CD4-positive, alpha-beta T cell treated with Interleukin-4 for 4 hours (primary cell): ENCODE measurements at places on chromosomes 7 and 10.

- no peak for DNase-seq
Measured at GRCh38 chr7:150439967-150440366, 10.5 kb upstream of the GIMAP8 start.

GRCh38 chr7:48971173-48971572, 46.8 kb downstream of the CDC14C start:
- no peak for DNase-seq

GRCh38 chr7:35555386-35555785, 139.5 kb downstream of the HERPUD2 start:
- DNase-seq, result no peak

- DNase-seq, result no peak
Measured at GRCh38 chr7:100991631-100992030, 22.3 kb downstream of the MUC12 start.

- DNase-seq, result no peak
Measured at GRCh38 chr7:103915680-103916357, 73.6 kb downstream of the RELN start.

DNA sequence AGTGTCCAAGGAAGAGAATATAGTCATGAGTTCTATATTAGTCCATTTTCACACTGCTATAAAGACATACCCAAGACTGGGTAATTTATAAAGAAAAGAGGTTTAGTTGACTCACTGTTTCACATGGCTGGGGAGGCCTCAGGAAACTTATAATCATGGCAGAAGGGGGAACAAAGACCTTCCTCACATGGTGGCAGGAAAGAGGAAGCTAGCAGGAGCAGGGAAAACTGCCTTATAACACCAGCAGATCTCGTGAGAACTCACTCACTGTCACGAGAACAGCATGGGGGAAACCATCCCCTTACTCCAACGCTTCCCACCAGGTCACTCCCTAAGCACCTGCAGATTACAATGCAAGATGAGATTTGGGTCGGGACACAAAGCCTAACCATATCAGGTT, 139.0 kb upstream of the ZNF438 start:
- DNase-seq, result no peak

- DNase-seq, result no peak
Measured at GRCh38 chr10:60205741-60206140, 183.9 kb downstream of the ANK3 start.

DNA sequence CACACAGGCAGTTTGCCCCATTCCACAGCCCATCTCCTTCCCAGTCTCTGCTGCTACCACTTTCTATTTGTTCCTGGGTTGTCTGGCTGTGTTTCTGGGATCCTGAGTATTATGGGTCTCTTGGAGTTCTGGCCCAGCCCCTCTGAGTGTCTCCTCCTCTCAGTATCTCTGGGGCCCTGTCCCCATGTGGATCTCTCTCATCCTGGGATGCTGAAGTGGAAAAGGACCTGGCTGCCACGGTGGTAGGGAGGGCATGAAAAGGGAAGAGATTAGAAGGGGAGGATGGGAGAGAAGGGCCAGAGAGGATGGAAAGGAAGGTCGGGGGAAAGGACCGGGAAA, 54.5 kb upstream of the LBX1 start:
- DNase-seq, result no peak

DNA sequence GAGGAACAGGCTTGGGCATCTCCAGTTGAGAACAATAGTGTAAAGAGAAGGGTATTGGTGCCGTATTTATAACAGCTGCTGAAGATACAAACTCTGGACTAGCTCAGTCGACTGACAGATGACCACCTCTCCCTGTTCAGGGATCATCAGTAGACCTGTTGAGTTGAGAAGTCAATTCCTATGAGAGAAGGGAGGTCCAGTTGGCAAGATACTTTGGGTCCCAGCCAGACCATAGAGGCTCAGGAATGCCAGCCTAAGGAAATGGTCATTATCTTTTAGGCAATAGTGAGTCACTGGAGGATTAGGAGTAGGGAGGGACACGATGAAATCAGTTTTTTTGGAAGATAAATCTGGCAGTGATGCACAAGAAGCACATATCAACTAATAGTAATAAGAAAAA, 202.9 kb downstream of the TRIL start:
- DNase-seq, result no peak

DNA sequence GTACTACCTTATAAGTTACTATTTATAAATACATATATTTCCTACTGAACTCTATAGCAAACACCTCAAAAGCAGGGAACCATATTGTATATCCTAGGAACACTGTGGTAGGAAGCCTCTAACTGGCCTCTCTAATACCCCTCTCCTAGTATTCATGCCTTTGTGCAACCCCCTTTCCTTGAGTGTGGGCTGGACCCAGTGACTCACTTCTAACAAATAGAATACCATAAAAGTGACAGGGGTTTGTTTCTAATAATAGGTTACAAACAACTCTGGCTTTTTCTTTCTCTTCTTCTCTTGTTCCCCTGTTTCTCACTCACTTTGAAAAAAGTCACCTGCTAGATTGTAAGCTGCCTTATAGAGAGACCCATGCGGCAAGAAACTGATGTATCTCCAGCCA, 51.6 kb upstream of the MACC1 start:
- no peak for DNase-seq

- no peak for DNase-seq
Measured at GRCh38 chr7:25381818-25382589, 153.7 kb upstream of the NPVF start.

DNA sequence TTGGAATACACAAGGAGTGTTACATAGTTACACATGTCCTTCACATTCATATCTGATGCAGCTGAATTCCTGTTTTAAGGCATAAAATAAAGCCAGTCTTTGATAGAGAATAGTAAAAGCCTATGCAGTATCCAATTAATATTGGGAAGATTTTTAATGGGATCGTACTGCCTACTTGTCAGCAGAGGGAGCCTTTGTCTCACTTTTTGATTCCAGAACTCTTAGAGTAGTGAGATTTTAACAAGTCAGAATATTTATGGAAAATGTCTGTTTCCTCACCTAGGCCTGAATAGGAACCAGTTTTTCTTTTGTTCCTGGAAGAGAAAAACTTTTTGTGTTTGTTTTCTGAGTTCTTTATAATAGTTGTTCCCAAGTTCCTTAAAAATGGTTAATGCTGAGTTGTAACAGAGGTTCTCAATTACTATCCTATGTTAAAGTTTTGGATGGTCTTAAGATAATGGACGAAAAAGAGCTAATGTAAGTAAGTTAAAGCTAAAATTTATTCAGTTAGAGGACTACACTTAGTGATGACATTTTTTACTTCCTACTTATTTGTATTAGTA, 114.0 kb downstream of the BBS9 start:
- no peak for DNase-seq

DNA sequence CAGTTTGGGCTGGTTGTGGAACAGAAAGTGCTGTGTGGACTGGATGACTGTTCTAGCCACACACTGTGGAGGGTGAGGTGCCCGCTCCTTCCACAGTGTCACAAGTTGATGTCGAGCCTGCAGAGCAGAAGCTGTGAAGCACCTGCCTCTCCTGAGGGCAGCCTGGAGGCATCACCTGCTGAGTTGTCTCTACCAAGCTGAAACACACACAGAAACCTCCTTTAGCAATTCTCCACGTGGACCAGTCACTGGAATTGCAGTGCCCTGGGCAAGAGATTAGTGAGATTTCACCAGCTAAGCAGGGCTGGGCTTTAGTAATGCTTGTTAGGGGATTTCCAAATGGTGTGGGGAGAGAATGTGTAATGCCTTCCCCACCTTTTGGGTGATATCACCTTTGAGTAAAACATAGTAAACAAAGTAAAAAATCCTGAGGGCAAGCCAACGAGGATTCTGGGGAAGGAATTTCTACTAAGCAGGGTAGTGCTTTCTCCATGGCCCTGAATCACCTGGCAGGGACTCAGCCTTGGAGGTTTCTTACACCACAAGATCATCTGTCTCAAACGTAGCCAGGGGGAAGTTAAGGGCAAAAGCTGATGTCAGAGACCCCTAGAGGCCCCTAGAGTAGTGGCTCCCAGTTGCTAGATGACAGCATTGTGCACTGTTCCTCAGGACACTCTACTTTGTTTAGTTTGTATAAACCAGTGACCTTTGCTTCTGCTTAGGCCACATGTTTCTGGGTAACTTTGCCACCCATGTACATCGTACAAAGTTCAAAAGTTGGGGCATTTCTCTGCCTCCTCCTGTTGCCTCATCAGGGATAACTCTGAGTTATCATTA, 233.1 kb upstream of the IGFBP3 start:
- no peak for DNase-seq

DNA sequence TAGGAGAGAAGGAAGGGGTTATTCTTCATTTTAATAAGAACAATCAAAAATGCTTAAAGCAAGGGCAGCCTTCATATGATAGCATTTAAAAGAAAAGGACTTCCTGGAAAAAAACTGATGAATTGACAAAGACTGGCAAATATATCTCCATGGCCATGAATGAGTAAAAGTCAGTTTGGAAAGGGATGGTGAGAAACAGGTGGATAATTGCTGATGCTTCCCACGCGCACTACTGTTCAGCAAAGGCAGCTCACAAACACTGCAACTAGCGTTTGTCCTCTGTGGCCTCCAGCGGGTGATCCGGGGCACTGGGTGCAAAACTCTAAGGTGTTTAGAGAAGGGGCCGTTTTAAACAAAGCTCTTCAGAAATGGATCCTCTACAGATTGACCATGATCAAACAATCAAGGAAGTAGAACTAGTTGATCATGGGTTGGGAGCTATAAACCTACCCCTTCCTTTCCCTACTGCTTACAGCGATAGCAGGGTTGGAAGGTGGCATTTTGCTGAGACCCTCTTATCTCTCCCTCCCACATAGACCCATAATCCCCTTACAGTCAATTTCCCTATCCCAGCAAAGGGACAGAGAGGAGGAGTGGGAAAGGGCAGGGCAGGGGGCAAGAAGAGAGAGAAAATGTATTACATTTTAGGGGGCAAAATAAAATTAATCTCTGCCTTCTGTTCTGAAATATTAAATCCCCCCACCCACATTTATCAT, 53.8 kb downstream of the SMURF1 start:
- DNase-seq, result no peak

DNA sequence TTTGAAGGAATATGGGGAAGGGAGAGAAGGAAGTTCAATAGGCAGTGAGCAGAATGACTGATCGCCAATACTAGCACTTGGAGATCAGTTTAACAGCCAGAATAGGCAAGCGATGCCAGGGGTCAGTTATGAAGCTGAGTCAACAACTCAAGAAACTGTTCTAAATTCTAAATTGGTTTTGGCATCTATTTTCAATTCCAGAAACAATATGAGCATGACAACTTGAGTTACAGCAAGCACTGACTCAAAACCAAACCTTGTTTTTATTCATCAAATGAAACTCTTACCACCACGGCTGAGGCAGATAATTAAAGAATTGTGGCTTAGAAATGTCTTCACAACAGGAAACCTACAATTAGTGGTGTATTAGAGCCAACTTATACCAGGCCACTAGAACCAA, 180.5 kb upstream of the ASAH2 start:
- peak; percentile 30 for DNase-seq

- no peak for DNase-seq
Measured at GRCh38 chr7:47045207-47046051, 536.5 kb downstream of the TNS3 start.

DNA sequence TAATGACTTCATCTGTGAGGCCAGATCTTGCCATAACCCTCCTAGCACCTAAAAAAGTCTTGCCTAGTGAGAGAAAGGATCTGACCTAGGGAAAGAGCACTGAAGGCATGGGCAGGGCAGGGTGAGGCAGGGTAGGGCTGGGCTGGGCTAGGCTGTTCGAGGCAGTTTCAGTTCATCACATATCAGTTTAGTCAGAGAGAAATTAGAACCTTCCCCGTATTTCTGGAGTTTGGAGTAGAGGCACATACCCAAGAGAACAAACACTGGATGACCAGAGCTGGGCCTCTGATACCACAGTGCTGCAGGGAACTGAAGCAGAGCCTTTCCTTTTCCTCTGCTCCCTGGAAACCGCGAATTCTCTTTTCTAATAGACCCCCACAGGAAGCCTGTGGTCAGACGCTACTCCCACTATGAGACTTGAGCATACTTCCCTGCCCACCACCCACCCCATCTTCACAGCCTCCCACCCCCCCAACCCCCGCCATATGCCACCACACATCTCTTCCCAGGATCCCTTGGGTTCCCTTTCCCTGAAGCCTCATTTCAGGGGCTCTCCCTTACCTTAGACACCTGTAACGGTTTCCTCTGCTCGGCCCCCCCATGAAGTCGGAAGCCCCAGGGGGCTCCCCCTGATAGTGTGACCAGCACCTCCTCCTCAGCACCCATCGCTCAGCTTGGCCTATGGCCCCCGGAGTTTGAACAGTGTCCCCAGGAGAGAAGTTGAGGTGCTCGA, 406 bp downstream of the SYNPO2L start:
- no peak for DNase-seq

DNA sequence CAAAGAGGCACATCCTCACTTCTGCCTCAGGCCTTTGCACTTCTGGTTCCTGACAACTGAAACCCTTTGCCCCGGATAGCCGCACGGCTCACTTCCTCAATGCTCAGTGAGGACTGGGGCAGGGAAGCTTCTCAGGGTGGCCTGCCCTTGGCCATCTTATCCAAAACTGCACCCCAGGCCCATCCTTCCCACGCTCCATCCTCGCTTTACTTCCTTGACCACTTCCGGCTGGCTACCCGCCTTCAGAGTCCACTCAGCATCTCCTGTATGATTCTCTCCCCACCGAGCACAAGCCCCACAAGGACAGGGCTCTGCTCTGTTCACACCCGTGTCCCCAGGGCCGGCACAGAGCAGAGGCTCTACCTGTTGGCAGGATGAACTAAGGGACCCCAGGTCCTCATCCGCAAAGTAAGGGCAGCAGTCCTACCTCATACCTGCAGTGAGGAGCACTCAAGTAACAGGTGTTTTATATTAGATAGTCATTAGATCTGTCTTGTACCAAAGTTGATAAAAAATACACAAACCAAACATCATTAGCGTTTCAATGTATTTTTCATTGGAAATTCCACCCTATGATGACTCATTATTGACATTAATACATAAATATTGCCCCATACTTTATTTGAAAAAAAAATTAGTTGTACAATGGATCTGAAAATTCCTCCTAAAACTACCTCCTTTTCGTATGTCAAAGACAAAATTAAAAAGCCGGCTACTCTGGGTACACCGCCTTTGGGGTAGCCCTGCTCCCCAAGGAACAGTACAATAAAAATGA, 35.0 kb downstream of the GNA12 start:
- DNase-seq, result peak; percentile 1

DNA sequence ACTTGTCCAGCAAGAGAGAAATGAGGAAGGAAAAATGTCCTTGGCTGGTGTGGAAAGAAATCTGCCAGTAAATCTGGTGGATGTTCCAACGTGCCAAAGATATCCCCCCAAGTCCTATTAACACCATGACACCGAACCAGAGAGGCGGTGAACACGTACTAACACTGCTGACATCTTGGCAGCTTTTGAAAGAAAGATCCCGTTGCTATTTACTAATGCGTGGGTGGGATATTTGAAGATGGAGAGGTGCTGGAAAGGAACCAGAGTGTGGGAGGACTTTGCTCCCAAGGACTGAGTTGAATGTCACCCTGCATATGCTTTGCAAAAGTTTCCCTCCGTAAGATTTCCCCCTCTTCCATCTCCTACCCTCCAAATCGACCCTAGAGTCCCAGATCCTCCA, 7.9 kb downstream of the CCDC3 start:
- DNase-seq, result no peak

GRCh38 chr7:30224511-30225062, 59.8 kb upstream of the ZNRF2 start:
- DNase-seq, result peak; percentile 15
